NCI-H1105 (cell line): ENCODE measurements at places on chromosomes 16 and 17.

- DNase-seq: no peak
Observed at GRCh38 chr16:88515371-88515770, 54.8 kb upstream of the ZC3H18 start.

DNA sequence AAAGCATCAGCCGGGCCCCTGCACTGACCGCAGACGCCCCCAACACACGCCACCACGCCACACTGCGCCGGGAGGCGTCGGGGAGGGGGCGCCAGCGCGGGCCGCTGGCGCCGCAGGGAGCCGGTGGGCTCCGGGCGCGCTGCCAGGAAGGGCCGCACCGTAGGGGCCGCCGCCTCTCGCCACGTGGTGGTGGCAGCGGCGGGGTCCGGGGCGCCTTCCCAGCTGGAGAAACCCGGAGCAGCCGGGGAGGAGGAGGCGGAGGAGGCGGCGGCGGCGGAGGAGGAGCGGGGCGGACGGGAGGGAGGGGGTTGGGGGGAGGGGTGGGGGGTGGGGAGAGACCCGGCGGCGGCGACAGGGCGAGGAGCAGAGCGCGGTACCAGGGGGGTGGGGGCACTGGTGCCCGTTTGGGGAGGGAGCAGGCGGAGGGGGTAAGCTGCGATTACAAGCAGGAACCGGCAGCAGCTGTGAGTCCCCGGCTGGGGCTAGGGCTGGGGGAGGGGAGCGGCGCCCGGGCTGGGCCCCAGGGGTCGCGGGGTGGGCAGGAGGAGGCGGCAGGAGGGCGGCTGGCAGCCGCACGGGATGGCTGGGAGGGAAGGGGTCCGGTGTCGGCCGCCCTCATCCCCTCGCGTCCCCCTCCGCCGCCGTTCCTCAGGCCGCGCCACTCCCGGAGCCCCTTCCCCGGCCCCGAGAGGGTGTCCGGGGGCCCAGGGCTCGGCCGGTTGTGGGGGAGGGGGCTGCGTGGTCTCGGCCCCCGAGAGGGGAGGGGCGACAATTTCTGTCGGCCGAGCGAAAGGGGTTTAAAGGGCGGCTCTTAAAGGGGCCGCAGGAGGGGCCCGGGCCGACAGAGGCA is at the start of gene TBKBP1:
Gene TBKBP1 (plus strand): TSS at position 431 of the 850 bp plus-strand sequence. CDS start 1,952 bp downstream, outside the sequence.
- peak; percentile 31 for DNase-seq

DNA sequence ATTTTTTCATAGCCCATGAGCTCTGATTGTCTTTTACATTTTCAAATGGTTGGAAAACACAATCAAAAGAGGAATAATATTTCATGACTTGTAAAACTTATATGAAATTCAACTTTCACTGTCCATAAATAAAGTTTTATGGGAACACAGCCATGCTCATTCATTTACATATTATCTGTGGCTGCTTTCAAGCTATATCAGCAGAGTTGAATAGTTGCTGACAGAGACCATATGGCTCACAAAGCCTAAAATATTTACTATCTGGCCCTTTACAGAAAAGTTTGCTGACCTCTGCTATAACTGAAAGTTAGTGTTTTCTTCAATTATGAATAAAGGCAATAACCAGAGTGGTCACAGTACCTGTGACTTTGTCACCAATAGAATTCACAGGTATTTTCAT is 128.2 kb upstream of the GNAO1 start:
- DNase-seq: no peak

- DNase-seq: no peak
Observed at GRCh38 chr17:30550512-30551273, 73.5 kb downstream of the GOSR1 start.

DNA sequence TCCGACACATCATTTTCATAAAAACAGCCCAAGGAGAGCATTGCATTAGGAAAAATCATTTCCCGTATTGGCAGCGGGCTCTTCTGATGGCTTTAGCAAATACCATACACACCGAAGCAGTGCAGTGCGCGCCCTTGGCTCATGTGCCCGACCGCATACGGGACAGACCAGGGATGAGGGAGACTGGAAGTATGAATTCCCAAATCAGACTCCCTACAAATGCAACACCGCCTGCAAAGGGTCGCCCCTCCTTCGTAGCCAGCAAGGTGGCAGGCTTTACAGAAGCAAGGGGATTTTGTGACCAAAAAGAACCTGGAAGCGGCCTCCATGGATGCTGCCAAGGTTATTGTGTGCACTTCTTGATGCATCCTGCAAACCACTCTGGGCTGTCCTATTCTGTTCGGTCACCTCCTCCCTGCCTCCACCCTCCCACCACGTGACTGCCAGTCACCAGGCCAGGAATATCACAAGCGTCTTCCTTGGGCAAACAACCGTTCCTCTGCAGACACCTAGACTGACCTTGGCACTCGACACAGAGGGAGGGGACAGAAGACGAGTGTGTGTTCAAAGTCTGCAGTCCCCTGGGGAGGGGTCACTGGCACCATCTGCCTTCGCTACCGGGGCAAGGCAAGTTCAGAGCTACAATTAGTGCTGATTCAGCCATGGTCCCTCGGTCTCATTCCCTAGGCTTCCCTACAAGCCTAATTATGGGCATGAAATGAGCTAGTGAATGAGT is 460.4 kb downstream of the SLC39A11 start:
- peak; percentile 77 for DNase-seq
